ENCODE measurements at places on chromosomes 11 and 22.

DNA sequence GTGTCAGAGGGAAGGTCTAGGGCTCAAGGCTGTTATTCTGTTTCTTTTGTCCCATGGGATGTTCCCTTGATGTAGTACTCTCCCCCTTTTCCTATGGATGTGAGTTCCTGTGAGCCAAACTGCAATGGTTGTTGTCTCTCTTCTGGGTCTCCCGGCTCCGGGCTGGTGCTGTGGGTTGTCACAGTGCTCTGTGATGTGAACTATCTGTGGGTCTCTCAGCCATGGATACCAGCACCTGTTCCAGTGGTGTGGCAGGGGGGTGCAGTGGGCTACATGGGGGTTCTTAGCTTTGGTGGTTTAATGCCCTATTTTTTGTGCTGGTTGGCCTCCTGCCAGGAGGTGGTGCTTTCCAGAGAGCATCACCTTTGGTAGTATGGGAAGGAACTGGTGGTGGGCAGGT, 941.1 kb downstream of the KCNA4 start:
- no peak for DNase-seq

- no peak for DNase-seq
Measured at GRCh38 chr11:49851971-49852389, 100.2 kb upstream of the OR4C13 start.

GRCh38 chr22:44728761-44729324, 23.5 kb upstream of the ARHGAP8 start:
- DNase-seq: no peak

GRCh38 chr11:122517403-122518379, 137.8 kb upstream of the UBASH3B start:
- DNase-seq: no peak
